ENCODE measurements at places on chromosomes 12 and 14.

GRCh38 chr14:58152014-58152857 lies at the start of gene ARMH4:
Gene ARMH4, minus strand, starts transcription at chr14:58152213. Its CDS starts 12,855 bp downstream, at chr14:58139358.
- DNase-seq = peak; percentile 72

DNA sequence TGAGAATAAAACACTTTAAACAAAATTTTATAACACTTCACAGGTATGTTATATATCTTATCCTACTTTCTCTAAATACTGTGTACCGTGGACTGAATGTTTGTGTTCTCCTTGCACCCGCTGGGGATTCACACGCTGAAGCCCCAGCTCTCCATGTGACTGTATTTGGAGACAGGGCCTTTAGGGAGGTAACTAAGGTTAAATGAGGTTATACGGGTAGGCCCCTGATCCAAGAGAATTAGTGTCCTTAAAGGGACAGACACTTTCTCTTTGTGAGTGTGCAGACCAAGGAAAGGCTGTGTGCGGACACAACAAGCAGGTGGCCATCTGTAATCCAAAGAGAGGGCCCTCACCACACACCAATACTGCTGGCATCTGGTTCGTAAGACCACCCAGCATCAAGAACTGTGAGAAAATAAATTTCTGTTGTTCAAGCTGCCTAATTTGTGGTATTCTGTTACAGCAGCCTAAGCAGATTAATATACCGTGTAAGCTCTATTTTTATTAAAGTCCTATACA lies 70.1 kb upstream of the TTC7B start:
- DNase-seq = no peak

- no peak for DNase-seq
These were observed 36.5 kb downstream of the LEMD3 start for GRCh38 chr12:65205886-65206285.

DNA sequence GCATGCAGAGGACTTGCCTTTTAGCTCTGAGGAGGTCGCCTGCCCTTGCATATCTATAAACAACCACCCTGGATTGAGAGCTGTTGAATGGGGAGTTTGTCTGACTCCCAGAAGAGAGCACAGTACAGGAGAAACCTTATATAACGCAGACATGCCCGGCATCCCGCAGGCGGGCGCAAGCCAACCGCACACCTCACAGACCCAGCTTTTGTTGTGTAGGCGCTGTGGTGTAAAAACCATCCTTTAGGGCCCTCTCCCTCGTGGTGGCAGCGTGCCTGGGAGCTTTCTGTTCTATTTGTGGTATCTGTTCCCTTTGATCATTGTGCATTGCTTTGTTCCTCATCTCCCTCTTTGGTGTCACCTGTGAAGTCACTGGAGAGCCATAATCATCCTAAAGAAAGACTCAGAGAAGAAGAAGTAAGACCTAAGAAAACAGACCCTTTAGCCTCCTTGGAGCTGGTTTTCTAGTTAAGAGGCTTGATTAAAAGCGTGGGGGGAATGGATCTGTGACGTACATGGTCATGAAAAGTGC lies 77.7 kb downstream of the ETV6 start:
- peak; percentile 75 for DNase-seq
